Cerebellar nuclear complex (tissue), 1 donor: ENCODE measurements at places on chromosomes 7 and 10.

DNA sequence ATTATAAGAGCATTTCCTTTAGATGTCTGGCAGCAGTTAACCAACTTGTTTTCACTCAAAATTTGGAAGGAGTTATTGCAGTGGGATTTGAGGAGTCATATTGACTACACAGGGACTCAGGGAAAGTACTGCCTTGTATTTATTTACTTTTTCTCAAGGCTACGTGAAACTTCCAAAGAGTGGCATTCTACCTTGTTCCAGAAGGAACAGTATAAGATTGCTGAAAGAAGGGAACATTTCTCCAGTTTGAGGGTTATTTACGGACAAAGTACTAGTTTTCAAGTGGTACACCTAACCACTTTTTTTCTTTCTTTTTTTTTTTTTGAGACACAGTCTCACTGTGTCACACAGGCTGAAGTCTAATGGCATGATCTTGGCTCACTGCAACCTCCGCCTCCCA is 5.1 kb downstream of the MORN4 start:
- no peak for DNase-seq

GRCh38 chr7:4745971-4746919 is 29.2 kb upstream of the AP5Z1 start:
- no peak for DNase-seq

- DNase-seq: no peak
Observed at GRCh38 chr10:88106366-88106765, 242.9 kb downstream of the PTEN start.

- DNase-seq: no peak
Observed at GRCh38 chr7:68573271-68574005, 1024.8 kb upstream of the AUTS2 start.

DNA sequence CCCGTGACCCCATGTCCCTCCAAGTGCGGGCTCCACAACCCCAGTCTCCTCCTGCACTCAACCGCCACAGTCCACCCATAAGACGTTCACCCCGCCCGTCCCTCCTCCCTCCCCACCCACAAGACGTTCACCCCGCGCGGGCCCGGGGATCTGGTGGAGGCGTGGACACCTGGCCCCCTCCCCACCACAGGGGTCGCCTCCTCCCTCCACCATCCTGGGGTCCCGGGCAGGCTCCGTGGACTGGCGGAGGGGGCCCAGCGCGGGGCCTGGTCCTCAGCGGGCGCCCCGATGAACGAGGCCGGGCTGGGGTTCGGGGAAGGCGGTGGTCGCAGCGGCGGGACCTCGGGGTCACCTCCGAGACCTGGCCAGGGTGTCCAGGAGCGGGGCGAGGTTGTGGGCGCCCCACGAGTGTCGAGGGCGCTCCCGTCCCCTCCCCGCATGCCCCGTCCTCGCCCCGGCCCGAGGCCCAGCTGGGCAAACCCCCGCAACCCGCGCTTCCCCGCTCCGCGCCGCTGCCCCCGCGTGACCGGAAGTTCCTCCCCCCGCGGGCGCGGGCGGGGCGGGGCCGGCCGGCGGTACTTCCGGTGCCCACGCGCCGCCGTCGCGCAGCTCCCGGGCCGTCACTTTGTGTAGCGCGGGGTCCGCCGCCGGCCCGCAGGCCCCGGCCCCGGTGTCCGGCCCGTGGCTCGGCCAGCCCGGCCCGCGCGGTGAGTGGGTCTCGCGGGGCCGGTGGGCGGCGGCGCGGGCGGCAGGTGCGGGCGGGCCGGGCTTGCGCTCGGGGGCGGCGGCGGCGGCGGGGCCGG is at the start of gene ZNF316:
Gene ZNF316, plus strand, starts transcription at position 578 of the 803 bp plus-strand sequence. CDS start 5,092 bp downstream, outside the sequence.
- no peak for DNase-seq

DNA sequence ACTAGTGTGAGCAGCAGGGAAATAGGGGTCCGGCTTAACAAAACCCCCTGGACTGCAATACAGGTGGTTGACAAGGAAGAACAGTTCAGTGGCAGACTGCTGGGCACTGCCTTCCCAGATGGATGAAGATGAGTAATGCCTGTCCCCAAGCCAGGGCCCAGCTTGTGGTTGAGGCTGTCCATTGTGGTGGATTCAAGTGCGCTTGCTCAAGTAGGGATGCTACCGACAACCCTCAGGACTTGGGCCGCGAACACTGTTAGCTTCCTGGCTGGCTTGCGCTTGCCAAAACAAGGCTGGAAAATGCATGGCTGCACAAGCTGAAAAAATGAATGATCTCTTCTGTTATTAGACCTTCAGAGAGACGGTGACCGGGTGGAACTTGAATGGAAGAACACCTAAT is 116.1 kb upstream of the ACBD5 start:
- DNase-seq: no peak

- DNase-seq: no peak
Observed at GRCh38 chr10:4566011-4566410, 260.0 kb upstream of the AKR1E2 start.

- DNase-seq: no peak
Observed at GRCh38 chr10:49647985-49648795, 31.3 kb upstream of the C10orf53 start.

DNA sequence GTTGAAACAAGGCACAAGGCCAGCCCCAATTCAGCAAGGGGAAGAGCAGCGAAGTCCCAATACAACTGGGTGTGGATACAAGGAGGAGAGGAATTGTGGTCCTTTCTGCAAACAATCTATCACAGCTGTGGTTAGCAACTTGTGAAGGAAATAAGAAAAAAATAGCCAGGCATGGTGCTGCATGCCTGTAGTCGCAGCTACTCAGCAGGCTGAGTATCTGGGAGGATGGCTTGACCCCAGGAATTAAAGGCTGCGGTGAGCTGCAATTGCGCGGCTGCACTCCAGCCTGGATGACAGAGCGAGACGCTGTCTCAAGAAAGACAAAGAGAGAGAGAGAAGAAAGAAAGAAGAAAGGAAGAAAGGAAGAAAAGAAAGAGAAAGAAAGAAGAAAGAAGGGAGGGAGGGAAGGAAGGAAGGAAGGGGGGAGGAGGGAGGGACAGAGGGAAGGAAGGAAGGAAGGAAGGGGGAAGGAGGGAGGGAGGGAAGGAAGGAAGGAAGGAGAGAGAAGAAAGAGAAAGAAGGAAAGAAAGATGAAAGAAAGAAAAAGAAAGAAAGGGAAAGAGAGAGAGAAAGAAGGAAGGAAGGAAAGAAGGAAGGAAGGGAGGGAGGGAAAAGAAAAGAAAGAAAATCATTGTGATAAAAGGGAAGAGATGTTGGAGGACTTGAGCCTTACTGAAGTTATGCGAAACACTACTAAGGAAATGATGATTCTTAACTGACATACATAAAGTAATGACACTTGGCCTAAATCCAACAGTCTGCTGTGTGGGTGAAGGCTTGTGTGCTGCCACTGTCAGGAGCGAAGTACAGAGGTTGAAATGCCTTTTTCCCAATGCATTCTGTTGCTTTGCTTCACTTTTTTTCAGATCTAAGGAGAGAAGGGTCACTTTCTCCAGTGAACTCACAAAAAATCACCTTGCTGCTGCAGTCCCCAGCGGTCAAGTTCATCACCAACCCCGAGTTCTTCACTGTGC is 117.0 kb upstream of the STK17A start:
- no peak for DNase-seq

DNA sequence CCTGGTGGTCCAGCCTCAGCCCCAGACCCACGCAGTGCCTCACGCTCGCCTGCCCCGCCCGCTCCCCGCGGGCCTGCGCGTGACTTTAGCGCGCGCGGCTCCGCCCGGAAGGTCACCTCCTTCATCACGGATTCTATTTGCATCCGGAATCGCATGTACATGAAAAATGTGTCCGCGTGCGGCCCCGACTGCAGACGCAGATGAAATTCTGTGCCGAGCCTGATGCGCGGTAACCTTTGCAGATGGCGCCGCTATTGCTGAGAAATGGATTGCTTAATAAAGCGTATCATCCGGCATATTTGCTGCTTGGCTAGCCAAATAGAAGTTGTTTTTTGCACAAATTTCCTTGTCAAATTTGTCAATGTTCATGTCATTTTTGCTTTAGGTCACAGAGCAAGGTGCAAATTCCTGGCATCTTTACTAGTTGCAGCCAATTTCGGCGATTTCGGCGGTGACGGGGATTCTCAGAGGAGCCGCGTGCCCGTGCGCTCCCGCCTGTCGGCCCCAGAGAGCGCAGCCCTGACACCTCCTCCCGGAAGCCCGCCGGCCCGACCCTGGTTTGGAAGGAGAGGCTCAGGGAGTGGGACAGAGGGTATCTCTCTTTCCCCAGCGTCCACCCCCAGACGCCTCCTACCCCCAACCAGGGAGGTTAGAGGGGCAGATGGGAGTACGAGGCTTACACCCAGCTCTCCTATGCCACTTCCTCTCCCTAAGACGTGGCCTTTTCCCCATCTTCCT is 85.9 kb upstream of the PAX2 start:
- DNase-seq: no peak

- no peak for DNase-seq
Observed at GRCh38 chr7:101959342-101959741, 141.9 kb downstream of the CUX1 start.

DNA sequence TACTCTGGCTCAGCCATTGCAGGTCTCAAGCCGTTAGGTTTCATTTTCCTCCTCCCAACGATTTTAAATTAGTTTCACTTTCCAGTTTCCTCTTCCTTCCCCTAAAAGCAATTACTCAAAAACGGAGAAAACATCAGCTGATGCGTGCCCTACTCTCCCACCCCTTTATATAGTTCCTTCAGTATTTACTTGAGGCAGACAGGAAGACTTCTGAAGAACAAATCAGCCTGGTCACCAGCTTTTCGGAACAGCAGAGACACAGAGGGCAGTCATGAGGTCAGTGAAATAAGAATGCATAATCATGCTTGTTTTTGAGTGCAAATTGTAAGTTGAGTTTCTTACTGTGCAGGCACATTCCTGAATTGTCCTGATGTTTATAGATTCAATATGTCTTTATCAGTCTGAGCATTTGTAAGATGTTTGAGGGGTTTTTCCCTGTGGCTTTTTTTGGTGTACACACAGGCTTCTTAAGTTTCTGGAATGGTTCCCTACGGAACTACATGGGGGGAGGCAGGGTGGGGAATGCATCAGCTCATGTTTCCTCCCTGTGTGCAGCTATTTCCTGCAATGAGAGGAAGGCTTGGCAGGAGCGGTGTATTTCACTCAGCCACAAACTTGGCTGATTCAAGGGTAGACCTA is at the start of gene IFIT3:
Gene IFIT3, plus strand, starts transcription at position 195 of the 639 bp plus-strand sequence. Its CDS starts 77 bp downstream, at position 272.
- no peak for DNase-seq

GRCh38 chr7:158975526-158976467 is 119.4 kb downstream of the DYNC2I1 start:
- no peak for DNase-seq

DNA sequence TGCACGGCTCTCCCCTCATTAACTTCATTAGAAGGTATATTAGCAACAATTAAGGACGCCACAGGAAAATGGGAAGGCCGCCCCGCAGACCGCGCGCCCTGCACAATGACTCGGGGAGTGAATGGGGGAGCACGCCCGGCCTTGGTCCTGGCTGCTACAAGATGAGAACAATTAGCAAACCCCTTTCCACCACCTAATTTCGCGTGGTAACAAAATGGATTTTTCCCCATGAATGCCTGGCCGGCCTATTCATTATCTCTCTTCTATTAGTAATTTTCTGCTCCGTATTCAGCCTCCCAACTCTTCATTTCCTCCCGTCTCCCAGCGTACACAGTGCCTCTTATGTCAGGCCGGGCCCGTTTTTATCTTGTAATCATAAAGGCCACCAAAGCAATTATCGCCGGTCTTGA is 346.9 kb downstream of the DNAJB6 start:
- no peak for DNase-seq

DNA sequence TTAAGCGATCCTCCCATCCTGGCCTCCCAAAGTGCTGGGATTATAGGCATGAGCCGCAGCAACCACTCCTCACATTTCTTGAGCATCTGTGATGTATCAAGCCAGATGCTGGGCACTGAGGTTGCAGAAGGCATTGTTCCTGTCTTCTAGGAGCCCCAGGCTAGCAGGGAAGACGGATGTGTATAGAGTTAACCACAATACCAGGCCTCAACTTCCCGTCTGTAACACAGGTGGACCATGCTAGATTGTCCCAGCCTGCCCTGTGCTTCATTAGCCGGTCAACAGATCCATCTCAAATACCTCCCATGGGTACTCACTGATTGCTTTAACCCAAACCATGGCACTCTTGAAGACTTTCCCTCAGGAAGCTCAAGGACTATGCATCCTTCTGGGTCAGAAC is 1.8 kb upstream of the CLDN4 start:
- no peak for DNase-seq

DNA sequence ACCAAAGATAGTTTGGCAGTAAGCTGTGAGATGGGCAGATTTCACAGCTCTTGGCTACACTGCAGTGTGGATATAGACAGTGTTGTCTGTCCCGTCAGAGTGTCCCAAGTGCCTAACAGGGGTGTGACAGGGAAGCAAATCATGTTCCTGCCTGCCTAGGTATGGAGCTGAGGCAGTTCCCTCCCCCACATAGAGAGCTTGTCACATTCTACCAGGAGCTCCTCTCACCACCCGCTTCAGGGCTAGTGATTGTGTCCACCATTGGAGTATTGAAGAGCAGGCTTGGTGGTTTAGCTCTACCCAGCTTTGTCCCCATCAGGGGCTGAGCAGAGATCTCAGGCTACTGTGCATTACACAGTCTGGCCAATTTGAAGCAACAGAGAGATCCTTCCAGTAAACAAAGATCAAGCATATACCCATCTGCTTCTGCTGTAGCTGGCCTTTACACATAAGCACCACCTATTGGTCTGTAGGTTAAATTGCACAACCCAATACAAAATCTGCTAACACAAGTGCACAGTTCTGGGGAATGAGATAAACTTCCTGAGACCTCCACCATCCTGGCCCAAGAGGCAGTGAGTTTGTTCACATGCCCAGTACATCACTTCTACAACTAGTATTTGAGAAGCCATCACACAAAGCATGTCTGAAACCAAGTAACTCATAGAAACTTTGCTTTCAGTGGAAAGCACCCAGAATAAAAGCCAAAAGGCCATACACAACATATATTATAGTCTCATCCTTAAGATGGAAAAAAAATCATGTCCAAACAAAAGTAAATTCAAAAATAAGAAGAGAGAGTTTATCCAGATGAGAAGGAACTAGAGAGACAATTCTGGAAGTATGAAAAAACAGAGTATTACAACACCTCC is 67.3 kb downstream of the GLCCI1 start:
- no peak for DNase-seq

DNA sequence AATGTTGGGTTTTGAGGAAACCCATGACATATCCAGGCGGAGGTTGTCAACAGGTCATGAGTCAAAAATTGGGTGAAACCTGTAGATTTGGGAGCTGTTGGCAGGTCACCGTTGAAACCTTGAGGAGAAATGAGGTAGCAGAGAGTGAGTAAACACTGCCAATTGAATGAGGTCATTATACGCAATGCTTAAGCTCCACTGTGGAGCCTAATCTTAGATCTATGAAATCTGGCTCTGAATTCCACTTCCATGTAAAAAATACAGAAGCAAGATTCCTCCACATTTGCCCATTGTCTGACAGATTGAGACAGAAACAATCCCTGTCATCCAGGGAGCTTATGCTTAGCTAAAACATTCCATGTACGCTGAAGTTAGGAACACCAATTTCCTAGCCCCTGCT is 76.0 kb upstream of the IL6 start:
- no peak for DNase-seq

DNA sequence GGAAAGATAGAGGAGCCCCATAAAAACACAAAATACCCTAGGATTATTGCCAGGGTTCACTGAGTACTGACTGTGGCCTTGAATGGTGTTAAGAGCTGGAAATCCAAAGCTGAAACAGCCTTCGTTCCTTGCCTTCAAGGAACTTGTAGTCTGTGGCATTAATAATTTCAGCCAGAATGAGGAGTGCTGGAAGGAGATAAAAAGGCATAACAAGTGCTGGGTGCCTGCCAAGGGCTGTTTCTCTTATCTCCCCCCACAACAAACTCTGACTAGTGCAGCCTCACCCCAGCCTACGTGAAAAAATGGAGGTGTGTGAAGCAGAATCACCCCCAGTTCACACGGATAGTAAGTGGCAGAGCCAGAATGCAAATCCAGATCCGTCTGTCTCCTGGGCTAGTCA is 199.1 kb upstream of the LYZL2 start:
- DNase-seq: no peak
